ENCODE measurements at places on chromosomes 1 and 21.

GRCh38 chr1:218985424-218985984 is 188.2 kb upstream of the LYPLAL1 start:
- DNase-seq = no peak

- DNase-seq = no peak
These were observed 167.2 kb downstream of the RUNX1 start for GRCh38 chr21:34881839-34882371.

DNA sequence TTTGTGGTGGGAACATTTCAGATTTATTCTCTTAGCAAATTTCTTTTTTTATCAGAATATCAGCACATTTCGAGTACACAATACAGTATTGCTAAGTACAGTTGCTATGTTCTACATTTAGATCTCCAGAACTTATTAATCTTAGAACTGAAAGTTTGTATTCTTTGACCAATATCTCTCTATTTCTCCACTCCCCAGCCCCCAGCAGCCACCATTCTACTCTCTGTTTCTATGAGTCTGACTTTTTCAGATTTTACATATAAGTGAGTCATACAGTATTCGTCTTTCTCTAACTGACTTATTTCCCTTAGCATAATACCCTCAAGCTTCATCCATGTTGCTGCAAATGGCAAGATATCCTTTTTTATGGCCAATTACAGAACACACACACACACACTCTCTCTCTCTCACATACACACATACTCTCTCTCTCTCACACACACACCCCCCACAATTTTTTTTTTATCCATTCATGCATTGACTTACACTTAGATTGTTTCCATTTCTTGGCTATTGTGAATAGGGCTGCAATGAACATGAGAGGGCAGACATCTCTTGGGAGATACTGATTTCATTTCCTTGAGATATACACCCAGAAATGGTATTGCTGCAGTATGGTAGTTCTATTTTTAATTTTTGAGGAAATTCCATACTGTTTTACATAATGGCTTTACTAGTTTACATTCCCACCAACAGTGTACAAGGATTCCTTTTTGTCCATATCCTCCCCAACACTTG is 15.7 kb downstream of the RPTN start:
- no peak for DNase-seq

- DNase-seq = no peak
These were observed 63.1 kb downstream of the CDC42BPA start for GRCh38 chr1:227255086-227255732.

DNA sequence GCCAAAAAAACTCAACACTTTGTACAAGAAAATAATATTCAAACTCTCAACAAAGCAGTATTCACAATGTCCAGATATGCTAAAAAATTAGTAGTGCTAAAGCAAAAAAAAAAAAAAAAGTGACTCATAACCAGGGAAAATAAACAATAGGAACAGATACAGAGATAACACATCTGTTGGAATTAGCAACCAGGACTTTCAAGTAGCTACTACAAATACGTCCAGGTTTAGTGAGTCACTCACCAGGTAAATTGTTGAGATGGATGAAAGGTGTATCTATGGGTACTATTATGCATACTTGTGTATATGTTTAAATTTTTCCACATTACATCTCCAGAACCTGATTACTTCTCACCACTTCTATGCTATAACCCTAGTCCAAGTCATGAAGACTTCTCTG is 144.8 kb upstream of the SLC35F3 start:
- no peak for DNase-seq

DNA sequence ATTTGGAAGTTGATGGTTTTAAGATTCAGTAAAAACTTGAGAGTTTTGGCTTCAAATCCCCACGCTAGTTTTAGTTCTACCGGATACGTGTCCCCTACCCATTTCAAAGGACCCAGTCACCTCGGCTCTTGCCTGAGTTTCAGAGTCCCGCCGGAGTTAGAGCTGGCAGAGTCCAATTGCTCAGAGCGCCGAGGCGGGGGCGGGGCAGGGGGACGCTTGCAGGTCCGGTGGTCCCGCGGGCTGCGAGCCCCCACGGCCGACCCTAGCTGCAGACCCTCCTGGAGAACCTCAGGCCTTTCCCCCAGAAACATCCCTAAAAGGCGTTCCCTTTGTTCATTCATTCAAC is 765 bp upstream of the VPS45 start:
- peak; percentile 79 for DNase-seq

- DNase-seq = no peak
These were observed 310.0 kb upstream of the SNX7 start for GRCh38 chr1:98351561-98351960.

GRCh38 chr1:55194851-55195250 is 20.3 kb downstream of the USP24 start:
- DNase-seq = no peak

GRCh38 chr1:244139655-244140054 is 88.6 kb downstream of the ZBTB18 start:
- DNase-seq = no peak

GRCh38 chr1:218666263-218666662 is 321.1 kb downstream of the TGFB2 start:
- no peak for DNase-seq

DNA sequence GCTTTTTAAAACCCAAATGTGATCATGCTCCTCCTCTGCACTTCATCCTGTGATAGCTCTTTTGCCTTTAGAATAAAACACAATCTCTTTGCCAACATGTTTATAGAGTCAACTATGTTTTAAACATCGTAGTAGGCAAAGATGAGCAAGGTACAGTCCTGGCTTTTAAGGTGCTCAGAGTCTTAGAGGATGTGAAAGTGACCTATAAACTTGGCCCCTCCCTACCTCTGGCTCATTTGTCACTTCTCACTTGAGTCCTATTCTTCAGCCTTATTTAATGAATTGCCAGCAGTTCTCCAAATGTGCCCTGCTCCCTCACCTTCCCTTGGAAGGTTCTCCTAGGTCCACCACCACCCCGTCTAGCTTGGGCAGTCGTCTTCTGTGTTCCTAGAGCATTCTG is 617.0 kb upstream of the NR5A2 start:
- no peak for DNase-seq

DNA sequence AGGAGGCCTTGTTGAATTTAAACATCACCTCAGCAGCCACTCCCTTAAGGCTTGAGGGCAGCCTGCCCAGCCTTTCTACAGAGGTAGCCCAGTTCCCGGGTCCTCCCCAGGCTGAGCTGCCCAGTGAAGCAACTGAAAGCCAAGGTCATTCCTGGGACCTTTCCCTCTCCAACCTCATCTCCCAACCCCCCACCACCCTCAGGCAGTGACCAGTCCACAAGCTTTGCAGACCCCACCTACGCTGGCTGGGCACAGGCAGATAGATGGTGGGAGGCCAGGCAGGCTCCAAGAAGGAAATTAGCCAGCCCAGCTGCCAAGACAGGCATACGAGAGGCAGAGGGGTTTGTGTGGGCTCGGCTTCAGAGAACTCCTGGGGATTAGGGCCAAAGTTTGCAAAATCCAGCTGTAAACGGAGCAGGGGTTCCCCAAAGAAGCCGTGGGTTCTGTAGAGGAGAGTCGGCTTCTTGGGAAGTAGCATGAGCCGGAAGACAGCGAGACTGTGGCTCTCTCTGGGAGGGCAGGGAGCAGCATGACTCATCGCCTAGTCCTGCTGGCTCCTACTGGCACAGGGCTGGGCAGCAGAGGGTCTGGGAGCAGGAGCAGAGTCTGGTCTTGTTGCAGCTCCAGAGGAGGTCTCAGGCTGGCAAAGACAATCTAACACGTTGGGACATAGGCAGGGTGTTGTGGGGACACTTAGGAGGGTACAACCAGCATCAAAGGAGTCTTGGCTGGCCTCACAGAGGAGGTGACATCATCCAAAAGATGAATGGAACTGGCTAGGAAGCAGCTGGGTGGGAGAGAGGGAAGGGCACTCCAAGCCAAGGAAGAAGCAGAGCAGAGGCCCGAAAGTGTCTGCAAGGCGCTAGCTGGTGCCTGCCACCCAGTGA is 2.8 kb upstream of the ZC3H12A start:
- peak; percentile 28 for DNase-seq

- peak; percentile 94 for DNase-seq
These were observed 34.0 kb downstream of the FOXO6 start for GRCh38 chr1:41394959-41395956.

- no peak for DNase-seq
These were observed 372.8 kb upstream of the DAB1 start for GRCh38 chr1:57796616-57797015.

DNA sequence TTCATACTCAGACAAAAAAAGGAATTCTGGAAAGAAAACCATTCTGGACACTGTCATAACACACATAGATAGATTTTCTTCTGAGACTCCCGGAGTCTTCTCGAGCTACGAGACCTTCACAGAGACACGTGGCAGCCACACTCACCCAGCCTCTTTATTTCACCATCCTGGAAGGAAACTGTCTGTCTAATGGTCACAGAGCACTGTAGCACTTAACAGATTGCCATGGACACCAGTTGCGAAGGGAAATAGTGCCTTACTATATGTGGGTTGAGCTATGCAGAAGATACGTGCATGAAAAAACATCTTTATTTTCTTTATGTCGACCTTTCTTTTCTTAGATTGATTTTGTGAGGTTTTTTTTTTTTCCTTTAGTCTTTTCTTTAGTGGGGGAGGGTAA is 57.9 kb downstream of the ZP4 start:
- DNase-seq = no peak

DNA sequence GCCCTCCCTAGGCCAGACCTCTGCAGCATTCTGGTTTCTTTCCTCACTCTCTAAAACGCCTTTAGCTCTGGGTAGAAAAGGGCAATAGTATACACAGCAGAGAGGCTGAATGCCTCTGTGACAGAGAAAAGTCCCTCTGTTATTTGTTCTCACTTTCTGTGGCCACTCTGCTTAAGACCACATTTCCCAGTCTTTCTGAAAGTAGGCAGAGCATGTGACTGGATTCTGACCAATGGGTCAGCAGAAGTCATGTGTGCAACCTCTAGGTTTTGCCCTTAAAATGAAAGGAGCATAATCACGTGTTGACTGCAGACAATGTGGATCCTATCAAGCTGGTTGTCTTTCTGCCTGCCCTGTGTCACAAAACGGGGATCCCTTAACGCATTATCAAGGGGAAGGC is 79.7 kb upstream of the MARK1 start:
- no peak for DNase-seq

DNA sequence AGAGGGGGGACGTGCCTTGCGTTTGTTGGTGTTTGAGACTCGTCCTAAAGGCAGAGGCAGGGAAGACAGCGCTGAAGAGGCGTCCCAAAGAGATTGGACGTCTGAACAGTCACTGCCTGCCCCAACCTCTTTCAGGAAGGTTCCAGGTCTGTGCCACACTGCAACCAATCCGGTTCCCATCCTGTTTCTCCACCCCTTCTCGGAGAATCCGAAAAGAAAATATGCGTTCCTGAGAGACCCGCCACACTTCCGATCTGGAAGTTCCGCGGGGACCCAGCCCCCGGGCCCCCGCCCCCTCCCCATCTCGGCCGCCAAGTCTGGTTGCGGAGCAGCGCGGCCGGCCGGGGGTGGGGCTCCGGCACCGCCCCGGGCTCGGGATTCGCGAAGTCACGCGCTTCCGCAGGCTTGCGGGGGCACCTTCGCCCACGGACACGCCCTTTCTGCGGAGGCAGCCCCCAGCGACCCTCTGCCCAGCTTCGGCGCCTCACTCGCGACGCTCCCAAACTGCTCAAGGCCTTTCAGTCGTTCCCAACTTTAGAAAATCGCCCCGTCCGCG is 124.5 kb upstream of the DPYD start:
- DNase-seq = peak; percentile 54

DNA sequence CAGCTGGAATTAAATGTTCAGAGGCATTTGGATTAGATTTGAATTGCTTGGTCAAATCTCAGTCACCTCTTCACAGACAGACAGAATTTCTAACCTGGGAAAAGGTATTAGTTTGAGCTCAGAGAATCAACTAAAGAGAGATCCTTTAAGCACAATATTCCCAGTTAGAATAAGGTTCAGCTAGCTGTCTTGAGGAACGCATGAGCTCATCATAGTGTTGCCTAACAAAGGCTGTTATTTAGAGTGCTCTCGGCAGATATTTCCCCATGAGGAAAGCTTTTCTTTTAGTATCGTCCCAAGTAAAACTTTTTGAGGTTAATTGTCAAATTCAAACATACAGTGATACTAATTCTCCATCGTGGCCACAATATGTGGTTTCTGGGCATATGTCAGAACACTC is 269.9 kb downstream of the HLX start:
- no peak for DNase-seq

DNA sequence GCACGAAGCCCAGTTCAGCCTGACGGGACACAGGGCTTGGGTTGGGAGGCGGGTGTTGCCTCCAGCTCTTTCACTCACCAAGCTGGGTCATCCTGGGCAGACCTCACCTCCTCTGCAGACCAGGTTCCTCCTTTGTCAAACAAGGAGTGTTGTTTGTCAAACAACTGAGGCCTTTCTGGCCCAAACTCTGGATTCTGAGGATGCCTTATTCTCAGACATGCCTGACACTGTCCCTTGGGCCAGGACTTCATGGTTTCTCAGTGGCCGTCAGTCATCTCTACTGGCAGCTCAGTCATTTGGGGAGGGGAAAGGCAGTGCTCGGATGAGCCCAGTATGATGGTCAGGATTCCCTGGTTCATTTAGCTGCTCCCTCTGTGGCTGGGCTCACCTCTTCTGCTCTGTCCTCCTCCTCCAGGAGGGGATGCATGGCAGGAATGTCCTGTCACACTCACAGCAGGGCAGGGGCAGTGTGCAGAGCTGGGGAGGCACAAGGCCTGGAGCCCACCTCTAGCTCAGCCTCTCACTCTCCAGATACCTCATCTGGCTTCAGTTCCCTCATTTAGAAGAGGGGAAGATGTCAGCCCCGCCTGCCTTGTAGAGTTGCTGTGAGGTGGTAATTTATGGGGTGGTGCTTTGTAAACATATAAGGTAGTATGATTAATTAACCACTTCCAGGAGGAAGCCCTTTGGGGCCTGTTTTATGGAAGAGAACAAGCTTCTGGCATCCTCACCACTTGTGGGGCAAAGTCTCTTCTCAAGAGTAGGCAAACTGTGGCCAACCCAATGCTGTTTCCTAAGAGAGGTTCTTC is 20.6 kb downstream of the SLC2A1 start:
- no peak for DNase-seq

GRCh38 chr21:38354746-38355145 is 98.0 kb downstream of the KCNJ15 start:
- DNase-seq = no peak

DNA sequence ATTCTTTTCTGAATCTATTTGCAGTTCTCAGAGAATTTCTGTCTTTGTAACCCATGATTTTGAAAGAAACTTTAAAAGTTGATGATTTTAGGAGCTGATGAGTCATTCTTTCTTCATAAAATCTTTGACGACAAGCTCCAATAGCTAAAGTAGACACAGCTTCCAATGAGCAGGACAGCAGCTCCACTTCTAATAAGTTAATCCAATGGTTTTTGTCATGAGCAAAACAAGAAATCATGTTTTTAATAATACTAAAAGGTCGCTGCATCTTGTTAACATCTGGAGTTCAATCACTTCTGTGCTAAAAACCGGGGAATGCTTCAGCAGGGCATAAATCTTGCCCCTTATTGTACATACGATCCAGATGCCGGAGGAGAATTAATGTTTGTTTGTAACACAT is 48.9 kb upstream of the GORAB start:
- DNase-seq = no peak

DNA sequence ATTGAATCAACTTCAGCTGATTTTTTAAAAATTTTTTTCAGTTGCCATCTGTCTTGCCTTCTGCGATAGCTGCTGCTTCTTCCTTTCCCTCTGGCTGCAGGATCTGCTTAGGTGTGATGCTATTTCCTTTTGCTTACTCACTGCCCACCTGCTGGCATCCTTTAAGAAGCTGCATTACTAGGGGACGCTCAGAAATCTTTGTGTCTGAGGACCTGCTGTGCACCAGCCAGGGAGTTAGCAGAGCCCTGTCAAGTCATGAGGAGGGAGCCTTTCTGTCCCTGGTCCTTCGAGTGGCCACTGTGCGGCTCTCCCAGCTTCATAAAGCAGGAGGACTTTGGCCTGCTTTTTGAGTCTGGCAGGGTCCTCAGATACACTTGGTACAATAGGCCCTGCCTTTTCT is 327.8 kb downstream of the USH2A start:
- peak; percentile 60 for DNase-seq
